ENCODE measurements at places on chromosomes 3 and 15.

GRCh38 chr3:69934398-69934797 lies 65.1 kb upstream of the SAMMSON start:
- peak; percentile 53 for DNase-seq

DNA sequence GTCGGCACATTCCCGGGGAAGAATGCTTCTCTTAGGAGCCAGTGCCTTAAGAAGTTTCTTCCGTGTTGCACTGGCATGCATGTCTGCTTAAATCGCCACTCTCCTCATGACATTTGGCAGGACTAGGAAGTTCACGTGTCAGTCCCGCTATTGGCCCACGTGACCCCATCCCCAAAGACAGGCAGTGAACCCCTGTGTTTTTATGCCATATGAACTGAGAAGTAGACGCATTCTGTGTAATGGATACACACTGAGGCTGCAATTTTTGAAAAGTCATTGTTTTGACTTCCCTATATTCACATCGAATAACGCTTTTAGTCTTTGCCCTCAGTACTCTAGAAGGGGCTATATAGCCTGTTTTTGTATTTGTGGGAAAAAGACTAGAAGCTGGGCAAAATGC lies 125.6 kb upstream of the TBL1XR1 start:
- DNase-seq, result no peak

DNA sequence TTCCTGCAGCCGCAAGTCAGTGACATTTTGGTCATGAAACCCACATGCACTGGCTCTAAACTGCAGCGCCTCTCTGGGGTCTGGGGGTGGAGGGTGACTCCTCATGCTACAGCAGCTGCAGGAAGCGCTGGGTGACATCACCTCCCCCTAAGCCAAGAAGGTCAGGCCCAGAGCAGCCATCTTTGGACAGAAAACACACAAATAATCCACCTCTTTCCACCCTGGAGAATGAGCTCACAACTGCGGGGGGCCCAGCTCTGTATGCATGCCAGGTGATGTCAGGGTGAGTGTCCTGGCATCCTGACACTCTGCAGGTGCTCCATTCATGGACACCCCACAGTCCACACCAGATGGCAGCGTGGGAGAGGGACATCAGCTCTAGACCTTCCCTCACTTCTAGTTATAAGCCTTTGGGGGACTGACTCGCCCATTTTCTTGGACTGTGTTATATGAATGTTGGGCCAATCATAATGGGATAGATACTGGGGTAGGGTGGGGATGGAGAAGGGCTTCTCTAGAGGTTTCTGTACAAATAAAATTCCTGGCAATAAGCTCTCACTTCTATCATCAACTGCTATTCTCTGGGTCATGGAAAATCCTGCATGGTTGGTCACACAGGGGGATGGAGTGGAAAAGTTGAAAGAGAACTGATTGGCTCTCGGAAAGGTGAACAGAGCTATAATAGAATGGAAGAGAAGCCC lies 70.7 kb upstream of the THBS1 start:
- DNase-seq, result no peak

DNA sequence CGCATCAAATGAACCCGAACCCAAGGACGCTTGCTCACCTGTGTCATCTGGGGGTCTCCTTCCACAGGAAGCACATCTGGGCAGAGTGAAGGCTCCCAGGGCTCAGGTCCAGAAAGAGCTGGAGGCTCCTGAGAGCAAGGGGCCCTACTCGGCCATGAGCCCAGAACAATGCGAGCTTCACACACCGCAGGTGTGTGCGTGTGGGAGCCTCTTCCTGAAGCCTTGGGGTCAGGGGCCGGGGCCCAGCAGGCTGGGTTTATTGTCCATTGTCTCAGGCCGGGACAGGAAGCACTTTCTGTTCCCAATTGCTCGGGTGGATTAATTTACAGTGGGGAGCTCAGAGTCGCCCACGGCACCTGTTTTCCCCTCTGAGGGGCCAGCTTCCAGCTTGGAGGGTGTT lies 74.8 kb downstream of the RPN1 start:
- no peak for DNase-seq

DNA sequence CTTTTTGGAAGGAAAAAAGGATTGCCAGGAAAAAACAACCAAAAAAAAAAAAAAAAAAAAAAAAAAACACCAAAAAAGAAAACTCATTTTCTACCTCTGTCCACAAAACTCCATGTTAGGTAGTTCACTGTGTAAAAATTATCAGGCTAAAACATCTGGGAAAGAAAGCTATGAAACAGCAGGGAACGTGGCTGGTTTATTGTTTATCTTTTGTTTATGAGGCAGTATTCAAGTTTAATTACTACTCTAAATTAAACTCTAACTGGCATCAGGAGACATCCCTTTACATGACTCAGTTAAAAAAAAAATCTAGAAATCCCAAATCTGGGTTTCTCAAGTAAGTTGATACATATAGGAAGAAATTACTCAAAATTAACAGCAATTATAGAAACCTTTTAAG lies 21.8 kb downstream of the MEIS2 start:
- no peak for DNase-seq

GRCh38 chr3:152818027-152818426 lies 16.9 kb upstream of the P2RY1 start:
- DNase-seq, result no peak

DNA sequence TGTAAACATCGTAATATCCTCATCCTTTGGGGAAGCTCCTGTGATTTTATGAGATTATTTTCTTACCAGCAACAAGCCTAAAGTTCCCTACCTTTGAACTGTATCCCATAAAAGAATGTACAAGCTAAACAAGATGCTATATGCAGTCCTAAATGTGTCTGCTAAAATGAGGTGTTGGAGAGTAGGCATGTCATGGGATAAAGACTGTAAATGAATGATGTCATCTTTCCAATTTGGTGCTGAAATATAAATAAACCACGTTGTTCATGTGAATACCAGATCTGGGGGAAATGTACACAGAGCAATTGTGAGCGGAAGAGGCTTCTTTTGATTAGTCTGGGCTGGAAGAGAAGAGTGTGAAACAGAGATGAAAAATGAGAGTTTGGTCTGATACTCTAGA lies 214.9 kb upstream of the WNT5A start:
- DNase-seq, result no peak

- DNase-seq, result no peak
Measured at GRCh38 chr3:166560253-166560652, 723.0 kb upstream of the BCHE start.

GRCh38 chr3:172179680-172180399 lies 140.5 kb downstream of the FNDC3B start:
- no peak for DNase-seq

DNA sequence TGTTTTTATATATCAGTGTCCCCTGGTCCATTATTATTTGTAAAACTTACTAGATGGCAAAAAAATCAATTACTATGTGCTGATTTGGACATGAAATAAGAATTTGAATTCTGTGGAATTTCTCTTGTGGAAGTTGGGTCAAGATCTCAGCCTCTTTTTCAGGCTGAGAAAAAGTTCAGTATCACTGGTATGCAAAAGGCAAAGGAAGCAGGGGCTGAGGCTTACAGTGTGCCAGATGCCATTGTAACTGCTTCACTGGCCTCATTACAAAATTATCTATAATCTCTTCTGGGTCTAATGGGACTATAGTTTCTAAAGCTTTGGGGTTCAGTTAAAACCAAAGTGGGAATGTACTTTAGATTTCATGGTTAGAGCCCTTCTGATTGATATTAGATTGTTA lies 125.9 kb upstream of the SLC7A14 start:
- no peak for DNase-seq

Measured in renal cortical epithelial cell (primary cell).